Heart left ventricle (tissue), 16 donors: ENCODE measurements at places on chromosomes 4 and X. TPM values are rescaled to one million over a fixed set of nuclear protein-coding genes. Genes with fewer than 3 reads are reported as not detected.

Gene SSX4B
- not detected for total RNA-seq

Gene PRICKLE3
- 9.3 TPM for total RNA-seq

Gene GRK4
- total RNA-seq, result 7.4 TPM

Gene TRIM61
- 0.95 TPM for total RNA-seq

Gene ABLIM2
- 15.5 TPM for total RNA-seq

GRCh38 chrX:27924718-27925117, 56.5 kb downstream of the DCAF8L1 start:
- no peaks in the 10 kb centered on the region for H3K4me1 ChIP-seq
- no peaks in the 10 kb centered on the region for H3K27me3 ChIP-seq
- no peak overlapping the region for H3K4me3 ChIP-seq
- H3K36me3 ChIP-seq, result no peaks in the 10 kb centered on the region
- no peak overlapping the region for H3K27ac ChIP-seq

DNA sequence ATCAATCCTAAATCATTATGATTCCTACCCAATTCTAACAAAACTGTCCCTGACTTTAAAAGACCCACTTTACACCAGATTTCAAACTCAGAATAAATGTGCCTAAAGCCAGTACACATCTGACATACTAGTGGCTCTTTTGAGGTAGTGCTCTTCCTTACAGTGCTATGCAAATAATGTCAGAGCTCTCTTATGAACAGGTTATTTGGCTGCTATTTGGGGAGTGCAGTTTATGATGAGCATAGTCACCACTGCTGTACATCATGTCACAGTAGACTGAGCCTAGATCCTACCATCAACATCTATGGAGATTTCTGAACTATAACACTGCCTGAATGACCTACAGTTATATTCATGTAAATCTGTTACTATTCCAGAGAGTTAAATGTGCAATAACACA, 50.4 kb upstream of the PAGE5 start:
- H3K4me3 ChIP-seq, result no peak overlapping the region
- H3K27ac ChIP-seq, result no peak overlapping the region
- H3K4me1 ChIP-seq, result no peaks in the 10 kb centered on the region
- H3K27me3 ChIP-seq, result no peaks in the 10 kb centered on the region
- no peaks in the 10 kb centered on the region for H3K36me3 ChIP-seq

DNA sequence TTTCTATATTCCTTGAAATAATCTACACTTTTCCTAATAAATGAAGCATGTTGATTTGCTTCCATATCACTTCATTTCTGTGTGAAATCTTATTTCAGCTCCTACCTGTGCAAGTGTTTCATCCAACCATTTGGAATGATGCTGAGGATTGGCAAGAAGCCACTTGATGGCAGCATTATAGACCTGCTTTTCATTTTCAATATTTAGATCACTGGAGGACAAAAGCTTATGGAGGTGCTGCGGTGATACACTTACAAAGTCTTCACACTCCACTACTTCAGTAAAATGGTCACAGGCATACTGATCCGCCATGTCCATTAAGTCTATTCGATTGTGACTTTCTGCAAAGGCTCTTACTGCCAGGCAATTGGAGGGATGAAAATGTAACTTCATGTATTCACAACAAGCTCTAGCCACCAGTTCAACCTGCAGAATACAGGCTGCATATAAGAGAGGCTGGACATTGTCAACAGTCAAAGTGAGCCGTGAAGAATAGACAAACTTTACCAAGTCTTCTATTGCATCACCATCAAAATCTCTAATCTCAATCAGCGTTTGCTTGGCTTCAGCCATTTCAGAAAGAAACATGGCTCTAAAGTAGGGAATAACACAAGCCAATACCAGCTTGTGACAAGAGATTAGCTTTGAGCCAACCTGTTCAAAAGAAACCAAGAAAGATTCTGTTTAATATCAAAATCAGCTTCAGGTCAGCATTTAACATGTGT, 35.1 kb downstream of the KLHL8 start:
- no peaks in the 10 kb centered on the region for H3K27me3 ChIP-seq
- H3K36me3 ChIP-seq, result no peaks in the 10 kb centered on the region
- DNase-seq, result no peak

DNA sequence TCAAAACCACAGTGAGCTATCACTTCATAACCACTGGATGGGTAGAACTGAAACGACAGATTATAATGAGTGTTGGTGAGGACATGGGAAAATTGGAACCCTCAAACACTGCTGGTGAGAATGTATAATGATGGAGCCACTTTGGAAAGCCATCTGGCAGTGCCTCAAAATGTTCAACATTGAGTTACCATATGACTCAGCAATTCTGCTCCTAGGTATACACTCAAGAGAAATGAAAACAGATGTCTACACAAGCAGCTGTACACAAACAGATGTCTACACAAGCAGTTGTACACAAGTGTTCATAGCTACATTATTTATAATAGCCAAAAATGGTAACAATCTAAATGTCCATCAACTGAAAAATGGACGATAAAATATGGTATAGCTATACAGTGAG, 143.9 kb downstream of the PDGFRA start:
- H3K36me3 ChIP-seq, result no peaks in the 10 kb centered on the region
- no peak overlapping the region for H3K4me3 ChIP-seq
- no peak overlapping the region for H3K27ac ChIP-seq
- no peaks in the 10 kb centered on the region for H3K4me1 ChIP-seq
- DNase-seq, result no peak
- no peaks in the 10 kb centered on the region for H3K27me3 ChIP-seq

GRCh38 chr4:86159216-86159615, 200.6 kb downstream of the MAPK10 start:
- no peaks in the 10 kb centered on the region for H3K36me3 ChIP-seq
- no peak overlapping the region for H3K4me3 ChIP-seq
- no peaks in the 10 kb centered on the region for H3K27me3 ChIP-seq
- H3K27ac ChIP-seq, result no peak overlapping the region
- no peaks in the 10 kb centered on the region for H3K4me1 ChIP-seq

- no peak overlapping the region for H3K27ac ChIP-seq
- H3K4me1 ChIP-seq, result no peaks in the 10 kb centered on the region
- no peak overlapping the region for H3K4me3 ChIP-seq
- no peak for DNase-seq
- no peaks in the 10 kb centered on the region for H3K36me3 ChIP-seq
Measured at GRCh38 chr4:88939697-88940096, 117.3 kb downstream of the FAM13A start.

GRCh38 chr4:74308215-74308614, at the start of gene EPGN:
TSS of gene EPGN (plus strand) at chr4:74308470. CDS start at chr4:74308534, 64 bp downstream.
- H3K36me3 ChIP-seq, result no peaks in the 10 kb centered on the region
- H3K4me3 ChIP-seq, result no peak within 1 kb of the TSS
- H3K27me3 ChIP-seq, result no peaks in the 10 kb centered on the region
- H3K27ac ChIP-seq, result no peak within 1 kb of the TSS
- no peaks in the 10 kb centered on the region for H3K4me1 ChIP-seq

DNA sequence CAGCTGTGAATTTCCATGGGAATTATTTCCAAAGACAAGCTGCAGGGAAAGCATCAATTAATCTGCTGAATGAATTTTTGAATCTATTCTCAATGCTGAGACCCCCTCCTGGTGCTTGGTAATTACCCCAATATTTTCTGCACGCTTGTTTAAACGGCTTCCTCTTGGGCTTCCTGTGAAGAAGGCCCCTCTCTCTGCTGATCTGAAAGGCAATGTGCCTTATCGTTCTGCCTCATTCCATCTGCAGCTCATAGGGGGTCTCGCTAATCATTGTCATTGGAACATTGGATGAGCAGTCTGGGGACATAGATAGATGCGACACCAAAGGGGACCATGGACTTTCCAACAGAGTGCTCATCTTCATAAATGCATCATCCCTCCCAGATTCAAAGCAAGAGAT, 851.6 kb downstream of the PDHA2 start:
- H3K4me3 ChIP-seq, result no peak overlapping the region
- no peaks in the 10 kb centered on the region for H3K36me3 ChIP-seq
- H3K27me3 ChIP-seq, result no peaks in the 10 kb centered on the region

- DNase-seq, result no peak
- no peak overlapping the region for H3K27ac ChIP-seq
- H3K27me3 ChIP-seq, result no peaks in the 10 kb centered on the region
- no peaks in the 10 kb centered on the region for H3K36me3 ChIP-seq
- no peaks in the 10 kb centered on the region for H3K4me1 ChIP-seq
Measured at GRCh38 chrX:101668143-101668542, 8.5 kb upstream of the ARMCX2 start.

- DNase-seq, result no peak
- H3K27ac ChIP-seq, result no peak overlapping the region
- no peaks in the 10 kb centered on the region for H3K36me3 ChIP-seq
- no peaks in the 10 kb centered on the region for H3K4me1 ChIP-seq
Measured at GRCh38 chrX:74383611-74384010, 37.7 kb upstream of the SLC16A2 start.

GRCh38 chr4:81796790-81797528, 325.3 kb upstream of the RASGEF1B start:
- H3K27me3 ChIP-seq, result no peaks in the 10 kb centered on the region
- H3K4me3 ChIP-seq, result no peak overlapping the region
- DNase-seq, result no peak
- H3K27ac ChIP-seq, result no peak overlapping the region
- H3K36me3 ChIP-seq, result no peaks in the 10 kb centered on the region

DNA sequence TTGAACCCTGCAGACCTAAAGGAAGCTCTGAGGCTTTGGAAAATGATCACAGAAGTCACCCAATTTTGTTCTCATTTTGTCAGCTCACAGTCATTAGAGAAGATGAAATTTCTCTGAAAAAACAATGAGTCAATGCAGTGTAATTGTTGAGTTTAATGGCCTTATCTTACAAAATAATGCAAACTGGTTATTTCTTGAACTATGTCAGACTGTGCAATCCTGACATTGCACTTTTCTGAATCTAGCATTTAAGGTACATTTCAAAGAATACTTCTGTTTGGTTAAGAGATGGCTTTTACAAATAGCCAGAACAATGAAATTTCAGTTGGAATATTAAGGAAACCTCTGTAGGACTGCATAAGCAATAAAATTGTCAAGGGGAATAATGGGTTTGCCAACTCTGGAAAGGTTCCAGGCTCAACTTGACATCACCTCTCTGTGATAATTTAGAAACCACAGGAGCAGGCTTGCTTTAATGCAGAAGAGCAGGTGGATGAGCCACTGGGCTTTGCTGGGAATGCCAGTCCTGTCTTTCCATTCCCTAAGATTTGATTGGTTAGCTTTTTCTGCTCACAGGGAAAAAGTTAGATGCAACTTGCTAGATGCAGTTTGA, 222.8 kb downstream of the FRMPD4 start:
- H3K36me3 ChIP-seq, result no peaks in the 10 kb centered on the region
- H3K27ac ChIP-seq, result no peak overlapping the region
- DNase-seq, result no peak
- H3K4me3 ChIP-seq, result no peak overlapping the region
- H3K4me1 ChIP-seq, result no peaks in the 10 kb centered on the region
